Fibroblast of skin of abdomen (primary cell): ENCODE measurements at places on chromosomes 7 and 10.

GRCh38 chr7:139635526-139636302 lies 112.2 kb downstream of the CLEC2L start:
- no peak for DNase-seq

DNA sequence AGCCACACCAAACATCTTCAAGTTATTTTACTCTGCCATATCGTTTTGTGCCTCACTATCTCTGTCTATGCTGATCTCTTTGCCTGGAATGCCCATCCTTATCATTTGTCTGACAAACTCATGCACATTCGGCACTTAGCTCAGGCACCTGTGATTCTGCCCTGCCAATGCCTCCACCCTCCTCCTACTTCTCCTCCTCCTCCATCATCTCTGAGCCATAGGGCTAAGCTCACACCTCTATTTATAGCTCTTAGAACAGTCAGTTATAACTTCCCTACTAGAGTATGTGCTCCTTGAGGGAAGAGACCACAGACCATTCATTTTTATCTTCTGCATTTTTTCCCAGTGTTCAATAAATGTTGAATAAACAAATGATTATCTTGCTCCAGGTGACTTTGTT lies 51.2 kb upstream of the CDK13 start:
- no peak for DNase-seq

- DNase-seq = peak; percentile 62
Measured at GRCh38 chr7:142813226-142813625, 41.6 kb upstream of the EPHB6 start.

GRCh38 chr10:4477664-4478063 lies 348.3 kb upstream of the AKR1E2 start:
- DNase-seq = no peak

DNA sequence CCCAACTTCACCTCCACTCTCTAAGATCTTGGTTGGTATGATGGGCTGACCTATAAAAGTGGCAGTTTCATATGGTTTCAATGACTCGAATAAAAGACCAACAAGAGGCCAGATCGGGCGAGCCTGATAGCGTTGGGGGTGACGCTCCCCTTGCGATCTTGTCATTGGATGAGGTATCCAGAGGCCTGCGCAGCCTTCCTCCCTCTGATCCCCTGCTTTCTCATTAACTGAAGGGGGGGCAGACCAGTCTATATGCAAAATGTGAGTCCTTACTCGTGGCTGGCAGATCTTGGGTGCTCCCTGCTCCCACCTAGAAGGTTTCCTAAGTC lies 937 bp upstream of the COBL start:
- no peak for DNase-seq

DNA sequence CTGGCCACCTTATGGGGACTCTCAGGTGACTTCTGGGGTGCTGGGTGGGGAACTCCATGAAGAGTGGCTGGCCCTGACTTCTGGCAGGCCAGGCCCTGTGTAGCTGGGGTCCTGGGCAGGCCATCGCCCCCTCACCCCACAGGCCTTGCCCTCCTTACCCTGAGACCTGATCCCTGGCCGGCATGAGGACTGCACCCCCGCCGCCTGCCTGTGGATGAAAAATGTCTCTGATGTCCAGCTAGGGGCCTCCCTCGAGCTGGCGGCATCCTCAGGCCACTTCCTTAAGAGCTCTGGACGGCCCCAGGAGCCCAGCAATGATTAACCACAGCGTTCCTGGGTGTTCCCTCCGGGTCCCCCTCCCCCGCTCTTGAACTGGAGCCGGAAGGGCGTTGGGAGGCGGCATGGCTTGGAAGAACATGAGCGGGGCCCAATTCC lies 31.8 kb upstream of the SHH start:
- no peak for DNase-seq

DNA sequence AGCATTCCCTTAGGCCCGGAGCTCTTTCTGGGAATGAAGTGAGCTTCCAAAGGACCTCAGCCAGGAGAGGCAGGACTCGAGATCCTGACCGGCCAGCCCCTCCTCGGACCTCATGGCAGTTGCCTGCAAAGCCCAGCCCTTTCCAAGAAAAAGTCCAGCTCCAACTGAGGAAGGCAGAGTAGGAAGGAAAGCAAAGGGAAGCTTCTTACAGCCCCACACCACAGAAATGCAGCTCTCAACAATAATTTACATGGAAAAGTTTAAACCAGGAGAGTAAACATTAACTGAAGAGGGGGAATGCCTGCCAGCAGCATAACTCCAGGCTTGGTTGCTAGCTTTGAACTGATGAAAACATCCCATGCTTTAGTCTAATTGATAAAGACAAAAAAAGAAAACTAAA lies 153.9 kb upstream of the PFKP start:
- no peak for DNase-seq

GRCh38 chr7:77202481-77202976 lies 2.9 kb upstream of the FGL2 start:
- no peak for DNase-seq

DNA sequence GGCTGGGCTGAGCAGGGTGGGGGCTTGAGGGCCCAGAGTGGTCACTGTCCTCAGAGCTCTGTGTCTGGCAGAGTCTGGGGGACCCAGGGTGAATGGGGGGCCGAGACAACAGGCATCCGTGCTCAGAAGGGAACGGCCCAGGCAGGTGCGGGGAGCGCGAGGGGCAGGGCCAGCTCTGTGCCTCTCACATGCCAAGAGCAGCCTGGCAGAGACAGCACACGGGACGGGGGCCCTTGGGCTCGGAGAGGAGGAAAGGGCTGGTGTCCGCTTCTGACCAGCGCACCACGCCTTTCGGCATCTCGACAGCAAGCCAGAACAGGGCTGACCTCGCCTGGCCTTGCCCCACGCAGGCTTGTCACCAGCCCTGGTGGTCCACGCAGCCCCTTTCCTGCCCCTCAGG lies 13.4 kb downstream of the AMZ1 start:
- DNase-seq = no peak

DNA sequence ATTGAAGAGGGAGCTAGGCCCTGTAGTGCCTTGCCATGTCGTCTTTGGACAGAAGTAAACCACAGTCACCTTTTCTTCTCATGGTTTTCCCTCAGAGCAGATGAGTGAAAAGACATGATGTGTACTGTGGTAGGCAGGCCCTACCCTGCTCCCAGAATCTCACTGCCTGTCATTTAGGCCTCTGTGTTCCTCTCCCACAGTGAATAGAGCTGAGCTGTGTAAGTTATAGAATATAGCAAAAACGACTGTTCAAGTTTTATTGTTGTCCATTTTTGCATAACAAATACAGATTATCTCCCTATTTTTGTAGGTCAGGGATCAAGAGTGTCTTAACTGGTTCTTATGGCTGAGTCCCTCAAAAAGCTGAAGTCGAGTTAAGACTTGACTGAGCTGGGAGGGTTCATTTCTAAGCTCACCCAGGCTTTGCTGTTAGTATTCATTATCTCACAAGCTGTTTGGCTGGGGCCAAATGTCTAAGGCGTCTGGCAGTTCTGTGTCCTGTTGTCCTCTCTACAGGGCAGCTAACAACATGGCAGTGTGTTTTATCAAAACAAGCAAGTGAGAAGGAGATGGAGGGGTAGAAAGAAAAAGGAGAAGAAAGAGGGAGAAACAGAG lies 780.9 kb upstream of the POM121L12 start:
- DNase-seq = no peak
